ENCODE measurements at places on chromosomes 13 and 19.

- no peak for DNase-seq
Measured at GRCh38 chr13:80671773-80672172, 330.8 kb upstream of the SPRY2 start.

DNA sequence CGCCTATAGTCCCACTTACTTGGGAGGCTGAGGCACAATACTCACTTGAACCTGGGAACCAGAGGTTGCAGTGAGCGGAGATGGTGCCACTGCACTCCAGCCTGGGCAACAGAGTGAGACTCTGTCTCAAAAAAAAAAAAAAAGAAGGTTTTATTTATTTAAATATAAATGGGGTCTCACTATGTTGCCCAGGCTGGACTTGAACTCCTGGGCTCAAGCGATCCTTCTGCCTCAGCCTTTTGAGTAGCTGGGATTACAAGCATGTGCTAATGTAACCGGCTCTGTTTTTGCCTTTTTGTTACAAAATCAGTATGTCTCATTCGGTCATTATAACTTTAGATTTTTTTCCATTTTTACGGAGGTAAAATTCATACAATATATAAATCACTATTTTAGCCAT, 24.2 kb downstream of the FBXO27 start:
- no peak for DNase-seq

DNA sequence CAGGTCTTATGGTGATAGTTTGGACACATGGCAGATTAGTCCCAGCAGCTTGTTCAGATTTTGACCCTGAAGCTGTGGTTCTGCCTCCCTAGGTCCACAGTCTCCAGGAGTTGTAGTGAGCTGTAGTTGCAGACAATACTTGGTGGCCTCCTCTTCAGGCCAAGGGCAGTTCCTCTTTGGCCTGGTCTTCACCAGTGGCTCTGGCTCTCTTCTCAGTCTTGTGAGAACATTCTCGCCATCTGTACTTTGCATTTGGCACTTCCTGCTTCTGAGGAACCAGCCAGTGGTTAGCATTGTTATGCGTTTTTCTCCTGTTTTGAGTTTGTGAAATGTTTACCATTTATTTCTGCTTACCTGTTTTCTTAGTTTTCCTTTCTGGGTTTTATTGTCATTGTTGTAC, 40.7 kb downstream of the PCCA start:
- DNase-seq = no peak

DNA sequence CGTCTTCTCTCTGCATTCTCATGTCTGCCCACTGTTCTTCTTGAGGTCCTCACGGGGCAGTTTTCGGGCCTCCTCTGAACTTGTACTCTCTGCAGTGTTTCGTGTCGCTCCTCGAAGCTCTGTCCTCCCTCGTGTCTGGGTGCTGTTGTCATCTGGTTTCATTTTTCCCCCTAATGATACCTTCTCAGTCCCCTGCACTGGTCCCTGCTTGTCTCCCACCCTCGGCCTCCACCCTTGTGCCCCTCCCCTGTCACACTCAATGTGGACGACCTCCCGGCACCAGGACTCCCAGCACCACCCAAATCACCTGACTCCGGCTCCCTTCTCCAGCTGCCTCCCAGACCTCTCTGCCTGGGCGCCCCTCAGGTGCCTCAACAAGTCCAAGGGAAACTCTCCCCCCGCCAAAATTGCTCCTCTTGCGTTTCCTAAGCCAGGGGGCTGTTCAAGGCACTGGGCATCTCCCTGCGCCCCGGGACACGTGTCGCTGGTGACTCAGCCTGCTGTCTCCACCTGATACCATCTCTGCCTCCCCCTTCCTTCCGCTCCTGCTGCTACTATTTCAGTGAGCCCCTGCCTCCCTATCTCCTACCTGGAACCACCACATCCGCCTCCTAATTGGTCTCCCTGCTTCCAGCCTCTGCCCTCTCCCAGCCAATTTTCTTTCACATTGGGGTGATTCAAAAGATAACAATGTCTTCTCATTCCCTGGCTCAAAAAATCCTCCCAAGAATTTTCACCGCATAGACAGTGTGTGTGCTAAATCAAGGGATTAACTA, 49.5 kb downstream of the RFX2 start:
- DNase-seq = peak; percentile 63

- no peak for DNase-seq
Measured at GRCh38 chr19:12767150-12767549, 8.2 kb downstream of the HOOK2 start.

DNA sequence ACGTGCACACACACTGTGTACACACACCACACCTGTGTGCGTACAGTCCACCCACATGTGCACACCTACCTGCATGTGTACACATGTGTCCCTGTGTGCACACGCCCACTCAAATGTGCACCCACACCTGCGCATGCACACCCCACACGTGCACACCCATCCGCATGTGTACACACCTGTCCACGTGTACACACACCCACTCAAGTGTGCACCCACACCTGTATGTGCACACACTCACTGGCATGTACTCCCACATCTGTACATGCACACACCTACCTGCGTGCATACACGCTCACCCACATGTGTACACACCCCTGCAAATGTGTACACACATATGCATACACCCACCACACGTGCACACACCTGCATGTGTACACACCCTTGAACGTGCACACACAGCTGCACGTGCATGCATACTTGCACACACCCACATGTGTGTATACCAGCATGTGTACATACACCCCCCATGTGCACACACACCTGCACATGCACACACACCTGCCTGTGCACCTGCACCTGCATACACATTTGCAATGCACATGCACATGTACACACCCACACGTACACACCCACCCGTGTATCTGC, 10.6 kb downstream of the PKN1 start:
- DNase-seq = no peak

- peak; percentile 95 for DNase-seq
Measured at GRCh38 chr19:49869484-49870308, 2.3 kb upstream of the PNKP start.

DNA sequence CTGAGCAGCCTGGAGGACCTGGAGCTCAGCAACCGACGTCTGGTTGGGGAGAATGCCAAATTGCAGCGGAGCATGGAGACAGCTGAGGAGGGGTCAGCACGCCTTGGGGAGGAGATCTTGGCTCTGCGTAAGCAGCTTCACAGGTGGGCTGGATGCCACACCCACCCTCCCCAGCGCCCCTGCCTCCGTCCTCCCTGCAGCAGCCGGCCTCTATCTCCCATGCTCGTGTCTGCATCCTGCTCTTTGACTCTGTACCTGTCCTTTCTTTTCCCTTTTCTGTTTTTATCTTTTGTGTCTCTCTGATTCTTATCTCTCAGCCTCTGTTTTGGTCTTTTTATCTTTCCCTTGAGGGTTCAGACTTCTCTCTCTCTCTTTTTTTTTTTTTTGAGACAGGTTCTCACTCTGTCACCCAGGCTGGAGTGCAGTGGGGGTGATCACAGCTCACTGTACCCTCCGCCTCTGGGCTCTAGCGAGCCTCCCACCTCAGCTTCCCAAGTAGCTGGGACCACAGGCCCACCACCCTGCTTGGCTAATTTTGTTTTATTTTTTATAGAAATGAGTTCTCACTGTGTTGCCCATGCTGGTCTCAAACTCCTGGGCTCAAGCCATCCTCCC, 10.1 kb downstream of the KASH5 start:
- no peak for DNase-seq

- DNase-seq = peak; percentile 67
Measured at GRCh38 chr19:17125062-17125727, 49.6 kb downstream of the MYO9B start.

DNA sequence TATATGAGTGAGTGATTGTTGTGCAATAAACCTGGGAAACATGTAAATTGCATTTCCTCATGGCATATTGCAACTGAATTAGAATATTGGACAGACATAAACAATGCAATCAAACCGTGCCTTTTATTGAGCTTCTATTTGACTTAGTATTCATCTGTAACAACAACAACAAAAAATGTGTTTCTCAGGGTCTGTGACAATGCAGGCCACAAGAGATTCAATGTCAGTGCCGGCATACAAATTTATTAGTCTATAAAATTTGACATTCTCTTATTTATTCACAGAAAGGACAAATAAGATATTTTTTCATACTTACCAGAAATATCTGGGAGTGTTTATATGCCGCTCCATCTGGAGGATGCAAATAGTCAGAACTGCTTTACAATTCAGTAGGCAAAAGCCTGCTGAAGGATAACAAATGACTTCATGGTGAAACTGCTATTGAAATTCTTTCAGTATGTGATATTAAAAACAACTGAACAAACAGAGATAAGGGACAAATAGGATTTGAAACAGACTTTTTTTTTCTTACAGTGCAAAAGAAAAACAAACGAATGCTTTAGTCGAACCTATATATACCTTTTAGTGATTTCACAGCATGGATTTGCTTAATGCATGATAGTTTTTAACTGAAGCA, 77.2 kb downstream of the DACH1 start:
- DNase-seq = no peak

DNA sequence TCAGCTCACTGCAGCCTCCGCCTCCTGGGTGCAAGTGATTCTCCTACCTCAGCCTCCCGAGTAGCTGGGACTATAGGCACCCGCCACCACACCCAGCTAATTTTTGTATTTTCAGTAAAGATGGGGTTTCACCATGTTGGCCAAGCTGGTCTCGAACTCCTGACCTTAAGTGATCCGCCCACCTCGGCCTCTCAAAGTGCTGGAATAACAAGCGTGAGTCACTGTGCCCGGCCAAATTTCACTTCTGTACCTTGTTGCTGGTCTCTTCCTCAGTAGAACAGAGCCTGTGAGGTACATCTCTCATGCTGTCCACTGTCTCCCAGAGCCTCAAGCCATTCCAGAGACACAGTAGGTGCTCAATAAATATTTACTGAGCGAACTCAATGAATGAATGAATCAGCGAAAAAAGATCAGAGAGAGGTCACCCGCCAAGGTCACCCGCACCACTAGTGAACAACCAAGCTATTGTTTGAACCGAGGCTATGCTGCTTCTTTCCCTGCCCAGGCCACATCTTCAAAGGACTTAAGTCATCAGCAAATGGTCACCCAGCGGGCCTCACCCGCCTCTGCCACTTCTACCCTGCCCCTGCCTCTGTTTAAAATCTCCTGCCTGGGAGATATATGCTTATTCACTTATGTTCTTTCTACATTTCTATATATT, 9.3 kb downstream of the TMEM143 start:
- no peak for DNase-seq

- no peak for DNase-seq
Measured at GRCh38 chr13:23473221-23473620, 39.7 kb upstream of the SACS start.

- DNase-seq = no peak
Measured at GRCh38 chr13:95335667-95336066, 34.4 kb upstream of the ABCC4 start.

- DNase-seq = peak; percentile 78
Measured at GRCh38 chr19:14479975-14480699, 5.0 kb upstream of the PTGER1 start.

- no peak for DNase-seq
Measured at GRCh38 chr13:50588491-50589130, 254.9 kb downstream of the DLEU7 start.

- no peak for DNase-seq
Measured at GRCh38 chr13:108780706-108781105, 151.3 kb downstream of the MYO16 start.

- no peak for DNase-seq
Measured at GRCh38 chr13:101757446-101758039, 305.1 kb downstream of the ITGBL1 start.

- DNase-seq = no peak
Measured at GRCh38 chr19:28737021-28737895, 475.7 kb downstream of the UQCRFS1 start.

DNA sequence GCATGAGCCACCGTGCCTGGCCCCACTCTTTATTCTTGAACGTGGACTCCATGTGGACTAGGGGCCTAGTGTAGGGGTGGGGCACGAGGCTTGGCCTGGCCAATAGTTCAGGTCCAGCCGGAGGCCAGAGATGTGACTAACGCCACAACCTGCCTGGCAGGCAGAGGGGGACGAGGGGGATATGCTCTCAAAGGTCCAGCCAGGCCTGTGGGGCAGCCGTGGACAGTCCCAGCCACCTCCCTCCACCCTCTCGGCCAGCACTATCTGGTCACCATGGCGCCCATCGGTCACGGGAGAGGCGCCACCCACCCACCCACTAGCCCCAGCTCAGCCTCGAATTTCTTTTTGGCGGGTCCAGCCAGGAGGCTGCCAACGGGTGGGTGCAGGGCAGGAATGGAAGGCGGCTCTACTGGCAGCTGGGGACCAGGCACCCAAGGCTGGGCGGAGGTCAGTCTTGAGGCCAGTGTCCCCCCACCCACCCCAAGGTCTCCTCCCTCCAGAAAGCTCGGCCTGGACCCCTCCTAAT, 2.2 kb upstream of the CERS1 start:
- no peak for DNase-seq

GRCh38 chr13:93788456-93788855, 561.8 kb downstream of the GPC6 start:
- DNase-seq = no peak

DNA sequence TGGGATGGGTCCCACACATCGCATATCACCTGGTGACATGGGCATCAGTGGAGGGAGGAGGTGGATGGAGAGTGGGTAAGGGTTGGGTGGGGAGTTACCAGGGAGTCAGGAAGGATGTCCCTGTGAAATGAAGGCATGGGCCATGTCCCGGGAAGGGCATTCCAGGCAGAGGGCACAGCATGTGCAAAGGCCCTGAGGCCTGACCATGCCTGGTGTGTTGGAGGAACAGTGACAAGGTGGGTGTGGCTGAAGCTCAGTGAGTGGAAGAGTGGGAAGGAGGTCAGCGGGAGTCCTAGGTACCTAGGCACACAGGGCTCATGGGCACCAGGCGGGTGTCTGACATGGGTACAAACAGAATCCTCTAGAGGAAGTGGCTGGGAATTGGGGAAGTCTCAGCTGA, 11.0 kb upstream of the COLGALT1 start:
- no peak for DNase-seq

- DNase-seq = no peak
Measured at GRCh38 chr19:708154-709143, at the start of gene PALM. Gene PALM, plus strand, starts transcription at chr19:708935. Its CDS starts 212 bp downstream, at chr19:709147.

- DNase-seq = no peak
Measured at GRCh38 chr19:58252102-58252685, 23.5 kb downstream of the ZNF544 start.

- no peak for DNase-seq
Measured at GRCh38 chr19:519449-519865, 12.1 kb upstream of the CDC34 start.

GRCh38 chr13:52706081-52706480, 33.5 kb downstream of the CNMD start:
- no peak for DNase-seq

GRCh38 chr13:42758515-42758914, 22.9 kb upstream of the FAM216B start:
- DNase-seq = no peak

GRCh38 chr13:20666948-20667347, 36.6 kb upstream of the IL17D start:
- DNase-seq = no peak

DNA sequence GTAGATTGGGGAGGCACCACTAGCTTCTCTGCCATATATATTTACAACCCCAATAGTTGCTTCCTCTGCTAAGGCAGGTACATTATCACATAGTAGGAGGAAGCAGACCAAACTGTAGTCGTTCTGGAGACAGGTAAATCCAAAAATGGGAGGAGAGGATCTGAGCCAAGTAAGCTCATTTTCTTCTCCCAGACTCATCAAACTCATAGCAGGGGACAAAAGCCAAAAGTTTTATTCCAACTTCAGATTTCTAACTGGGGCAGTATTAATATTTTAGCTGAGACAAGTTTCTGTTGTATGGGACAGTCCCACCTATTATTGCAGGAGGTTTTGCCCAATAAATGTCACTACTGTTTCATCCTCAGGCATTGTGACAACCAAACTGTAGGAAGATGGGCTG, 7.8 kb upstream of the IGSF23 start:
- no peak for DNase-seq

GRCh38 chr19:32580353-32580900, 563 bp upstream of the PDCD5 start:
- no peak for DNase-seq

- DNase-seq = no peak
Measured at GRCh38 chr13:79663435-79663834, 182.5 kb downstream of the NDFIP2 start.

All from activated CD8-positive, alpha-beta T cell treated with anti-CD3 and anti-CD28 coated beads for 36 hours (primary cell).